T1000 (cell line): ENCODE measurements at places on chromosomes 3 and 15.

DNA sequence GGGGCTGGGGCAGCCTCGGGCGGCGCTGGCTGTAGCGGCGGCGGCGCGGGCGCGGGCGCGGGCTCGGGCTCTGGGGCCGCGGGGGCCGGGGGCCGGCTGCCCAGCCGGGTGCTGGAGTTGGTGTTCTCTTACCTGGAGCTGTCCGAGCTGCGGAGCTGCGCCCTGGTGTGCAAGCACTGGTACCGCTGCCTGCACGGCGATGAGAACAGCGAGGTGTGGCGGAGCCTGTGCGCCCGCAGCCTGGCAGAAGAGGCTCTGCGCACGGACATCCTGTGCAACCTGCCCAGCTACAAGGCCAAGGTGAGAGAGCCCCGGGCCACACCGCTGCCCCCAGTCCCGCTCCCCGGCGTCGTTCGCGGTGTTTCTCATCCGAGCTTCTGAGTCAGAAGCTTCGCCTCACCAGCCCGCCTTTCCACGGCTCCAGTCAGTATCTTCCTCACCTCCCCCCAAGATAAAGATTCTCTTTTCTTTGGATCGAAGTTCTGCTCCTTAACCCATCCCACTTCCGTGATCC is 600 bp downstream of the FBXO45 start:
- DNase-seq, result no peak

- DNase-seq, result no peak
Observed at GRCh38 chr3:32644380-32644779, 40.6 kb upstream of the CNOT10 start.

DNA sequence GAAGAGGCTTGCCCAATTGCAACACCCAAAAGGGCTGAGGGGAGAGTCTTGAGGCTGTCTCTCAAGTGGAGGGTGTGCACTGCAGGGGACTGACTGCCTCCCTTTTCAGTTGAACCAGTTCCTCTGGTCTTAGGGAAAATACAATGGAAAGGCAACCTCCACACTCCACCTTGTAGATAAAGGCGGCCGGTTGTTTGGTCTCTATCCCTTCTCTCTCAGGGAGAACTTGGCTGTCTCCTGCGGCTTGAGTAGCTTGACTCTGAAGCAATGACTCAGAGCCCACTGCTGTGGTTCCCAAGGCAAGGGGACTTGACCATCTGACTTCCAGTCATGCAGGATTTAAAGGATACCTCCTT is 143.2 kb upstream of the UMPS start:
- no peak for DNase-seq

GRCh38 chr3:150168698-150169097 is 198.0 kb upstream of the PFN2 start:
- DNase-seq, result no peak

- DNase-seq, result no peak
Observed at GRCh38 chr3:141063831-141064230, 12.7 kb downstream of the SPSB4 start.

DNA sequence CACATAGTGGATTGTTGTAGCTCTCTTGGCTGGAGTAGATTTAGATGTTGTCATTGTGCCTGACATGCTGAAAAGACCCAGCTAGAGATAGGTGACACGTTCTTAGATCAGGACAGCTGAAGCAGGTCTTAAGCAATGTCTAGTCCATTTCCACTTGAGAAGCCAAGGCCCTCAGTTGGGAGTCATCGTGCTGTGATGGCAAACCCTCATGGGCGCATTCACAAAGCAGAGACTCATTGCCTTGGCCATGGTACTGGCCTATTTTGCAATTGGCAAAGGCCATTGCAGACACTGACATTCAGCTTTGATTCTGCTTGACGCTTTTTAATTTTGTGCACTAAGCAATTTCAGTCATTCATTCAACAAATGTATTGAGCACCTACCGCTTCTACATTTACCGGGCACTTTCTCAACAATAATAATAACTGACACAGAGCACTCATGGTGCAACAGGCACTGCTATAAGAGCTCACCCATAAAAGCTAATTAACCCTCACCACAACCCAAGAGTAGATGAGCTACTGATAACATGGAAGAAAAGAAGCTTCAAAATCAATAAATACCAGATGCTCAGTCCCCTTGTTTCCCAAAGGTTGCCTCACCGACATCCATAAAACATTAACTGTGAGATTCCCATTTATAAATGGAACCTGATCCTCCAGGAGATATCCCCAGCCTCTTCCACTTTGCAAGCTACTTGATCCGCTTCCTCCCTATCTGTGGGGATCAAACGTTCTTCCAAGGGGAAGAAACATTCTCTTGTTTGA is 200.1 kb downstream of the TLE3 start:
- DNase-seq, result no peak

DNA sequence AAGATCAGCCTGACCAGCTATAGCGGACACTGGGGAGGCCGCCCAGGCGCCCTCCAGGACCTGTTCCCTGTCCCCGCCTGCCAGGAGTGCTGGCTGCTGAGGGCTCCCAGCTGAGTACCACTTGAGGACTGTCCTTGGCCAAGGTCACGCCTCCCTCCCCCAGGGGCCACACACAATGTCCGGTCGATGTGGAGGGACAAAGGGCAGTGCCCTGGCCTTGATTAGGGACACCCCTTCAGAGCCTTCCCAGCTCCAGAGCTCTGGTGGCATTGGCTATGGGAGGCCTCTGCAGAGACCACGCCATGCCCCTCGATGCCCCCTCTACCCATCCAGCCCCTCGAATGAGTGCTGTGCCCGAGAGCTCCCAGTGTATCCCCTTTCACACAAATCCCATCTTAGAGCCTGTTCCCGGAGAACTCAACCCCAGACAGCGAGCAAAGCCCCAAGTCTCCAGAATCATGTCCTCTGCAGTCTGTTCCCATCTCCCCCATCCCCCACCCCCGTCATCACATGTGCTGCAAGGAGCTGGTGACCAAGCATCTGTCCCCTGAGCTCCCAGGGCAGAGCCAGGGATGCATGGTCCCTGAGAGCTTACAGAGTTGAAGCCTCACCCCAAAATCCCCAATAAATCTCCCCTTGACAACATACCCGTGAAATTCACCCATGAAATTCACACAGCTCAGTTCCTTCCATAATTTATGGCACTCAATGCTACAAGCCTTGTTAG is 158.9 kb downstream of the NUP210 start:
- no peak for DNase-seq

DNA sequence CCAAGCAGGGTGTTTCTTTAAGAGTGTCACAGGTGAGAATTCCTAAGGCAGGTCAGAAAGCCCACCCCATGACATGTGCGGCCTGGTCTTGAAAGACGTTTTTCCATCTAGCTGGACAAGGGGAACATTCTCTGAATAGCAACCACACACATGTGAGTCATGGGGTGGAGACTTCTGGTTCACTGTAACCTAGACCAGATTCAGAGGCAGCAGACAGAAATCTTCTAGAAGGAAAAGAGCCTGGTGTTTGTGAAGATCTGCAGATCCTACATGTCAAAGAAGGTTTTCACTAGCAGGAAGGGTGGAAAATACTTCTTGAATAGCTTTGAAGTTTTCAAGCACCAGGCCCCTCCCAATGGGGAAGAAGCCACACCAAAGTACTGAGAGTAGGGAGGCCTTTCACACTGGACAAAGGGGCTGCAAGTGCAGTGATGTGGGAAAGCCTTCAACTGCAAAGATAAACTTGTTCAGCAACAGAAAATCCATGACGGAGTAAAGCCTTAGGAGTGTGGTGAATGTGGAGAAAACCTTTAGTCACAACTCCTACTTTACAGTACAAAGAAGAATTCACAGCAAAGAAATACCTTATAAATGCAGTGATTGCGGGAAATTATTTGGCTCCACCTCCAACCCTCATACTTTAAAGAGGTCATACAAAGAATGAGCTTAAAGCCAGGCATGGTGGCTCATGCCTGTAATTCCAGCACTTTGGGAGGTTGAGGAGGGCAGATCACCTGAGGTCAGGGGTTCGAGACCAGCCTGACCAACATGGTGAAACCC is 17.6 kb downstream of the ADAM10 start:
- DNase-seq, result no peak

- no peak for DNase-seq
Observed at GRCh38 chr15:69666441-69666882, 213.8 kb downstream of the RPLP1 start.

- no peak for DNase-seq
Observed at GRCh38 chr3:23442598-23443383, 239.7 kb downstream of the UBE2E2 start.
